ENCODE measurements at places on chromosomes 1 and 21. TPM values are rescaled to one million over a fixed set of nuclear protein-coding genes. Genes with fewer than 3 reads are reported as not detected.

TLR5 gene
- polyA plus RNA-seq = not detected

MARK1 gene
- not detected for polyA plus RNA-seq

KIRREL1 gene
- polyA plus RNA-seq = not detected

OLIG2 gene
- polyA plus RNA-seq = not detected

OR2L3 gene
- not detected for polyA plus RNA-seq

RXFP4 gene
- not detected for polyA plus RNA-seq

LYST gene
- polyA plus RNA-seq = 57.7 TPM

SPRR2B gene
- polyA plus RNA-seq = not detected

MTFR1L gene
- 38.7 TPM for polyA plus RNA-seq

ASPM gene
- not detected for polyA plus RNA-seq

SPATC1L gene
- 13.5 TPM for polyA plus RNA-seq

SH2D5 gene
- not detected for polyA plus RNA-seq

C1orf94 gene
- not detected for polyA plus RNA-seq

DNA sequence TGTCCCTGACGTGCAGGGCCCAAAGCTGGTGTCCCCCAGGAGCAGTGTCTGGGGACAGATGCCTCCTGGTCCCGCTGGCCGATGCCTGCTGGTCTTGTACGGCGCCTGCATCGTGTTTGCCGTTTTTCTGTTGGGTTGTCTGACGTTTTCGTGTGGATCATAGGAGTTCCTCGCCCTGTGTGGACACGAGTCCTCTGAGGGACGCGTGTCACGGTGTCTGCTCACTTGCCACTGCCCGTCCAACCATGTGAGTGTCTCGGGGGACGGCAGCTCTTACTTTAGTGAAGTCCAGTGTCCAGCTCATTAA, 7.4 kb downstream of the MIB2 start:
- no peak for DNase-seq

- no peak for DNase-seq
Observed at GRCh38 chr21:44992608-44993031, 52.8 kb downstream of the SLX9 start.

- DNase-seq = no peak
Observed at GRCh38 chr21:45421846-45422775, 17.1 kb downstream of the COL18A1 start.

GRCh38 chr1:7265771-7266371, 480.6 kb downstream of the CAMTA1 start:
- no peak for DNase-seq

DNA sequence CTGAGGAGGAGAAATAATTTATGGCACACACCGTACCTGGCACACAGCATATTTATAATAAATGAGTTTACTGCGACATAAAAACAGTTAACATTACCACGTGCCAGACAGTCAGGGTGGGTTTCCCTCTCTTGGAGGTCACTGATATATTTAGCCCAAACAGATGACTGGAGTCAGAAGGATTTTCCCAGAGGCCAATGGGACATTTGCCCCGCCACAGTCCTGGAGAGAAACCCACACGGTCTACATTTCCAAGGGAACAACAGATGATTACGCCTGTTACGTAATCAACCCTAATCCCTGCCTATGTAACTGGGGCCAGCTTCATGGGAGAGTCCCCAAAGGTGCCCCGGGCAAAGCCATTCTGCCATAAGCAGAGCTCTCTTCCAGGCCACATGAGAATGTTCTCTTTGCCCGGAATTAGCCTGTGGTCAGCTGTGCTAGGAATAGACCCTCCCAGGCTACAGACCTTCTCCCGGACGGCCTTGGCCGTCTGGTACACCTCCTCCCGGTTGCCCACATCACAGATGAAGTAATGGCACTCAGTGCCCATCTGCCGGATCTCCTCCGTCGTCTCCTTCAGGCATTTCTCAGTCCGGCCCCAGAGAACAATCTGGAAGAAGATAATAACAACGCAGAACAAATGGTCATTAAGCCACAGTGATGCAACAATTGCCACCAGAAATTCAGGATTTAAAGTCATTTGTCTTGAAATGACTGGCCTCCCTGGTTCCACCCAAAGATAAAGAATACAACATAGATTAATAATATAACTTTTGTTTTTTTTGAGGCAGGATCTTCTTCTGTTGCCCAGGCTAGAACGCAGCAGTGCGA, 37.7 kb downstream of the DHRS3 start:
- no peak for DNase-seq

GRCh38 chr1:85135392-85135798, 65.4 kb downstream of the SYDE2 start:
- DNase-seq = no peak

GRCh38 chr1:223652436-223652941, 13.0 kb downstream of the CAPN8 start:
- no peak for DNase-seq

DNA sequence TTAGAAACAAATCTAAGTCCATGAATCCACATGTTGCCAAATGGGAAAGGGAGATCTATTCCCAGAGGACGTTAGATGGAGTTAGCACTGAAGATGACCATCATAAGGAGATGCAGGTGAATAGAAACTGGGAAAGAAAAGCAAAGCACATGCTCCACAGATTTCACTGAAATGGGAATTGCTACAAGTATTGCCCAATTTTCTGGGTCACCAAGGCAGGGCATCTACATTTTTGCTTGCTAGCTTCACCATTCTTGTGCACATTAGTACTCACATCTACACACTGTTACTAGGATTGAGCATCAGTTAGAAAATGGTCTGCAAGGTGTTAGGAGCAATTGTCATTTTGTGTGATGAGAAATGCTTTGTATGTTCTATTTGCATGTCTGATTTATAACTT, 99.1 kb downstream of the JAK1 start:
- DNase-seq = no peak

- no peak for DNase-seq
Observed at GRCh38 chr1:162391790-162392563, 10.4 kb downstream of the C1orf226 start.

GRCh38 chr1:161175771-161176453, 1.4 kb downstream of the B4GALT3 start:
- no peak for DNase-seq

DNA sequence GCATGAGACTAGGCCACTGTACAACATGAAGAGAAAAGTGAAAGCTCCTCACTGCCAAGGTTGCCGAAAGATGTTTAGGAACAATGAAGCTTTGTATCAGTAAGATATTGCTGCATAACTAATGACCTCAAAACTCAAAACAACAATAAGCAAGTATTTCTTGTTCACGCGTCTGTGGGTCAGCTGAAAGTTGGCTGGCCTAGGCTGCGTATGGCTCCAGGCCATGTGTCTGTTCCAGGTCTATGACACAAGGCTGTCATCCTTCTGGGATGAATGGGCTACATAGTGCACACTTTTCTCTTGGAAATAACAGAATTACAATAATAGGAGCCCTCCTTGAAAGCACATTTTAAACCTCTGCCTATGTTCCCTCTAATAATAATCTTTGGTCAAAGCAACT, 515.9 kb downstream of the PLPP3 start:
- no peak for DNase-seq

- DNase-seq = no peak
Observed at GRCh38 chr1:51355382-51355781, 25.0 kb upstream of the TTC39A start.

- DNase-seq = no peak
Observed at GRCh38 chr1:2299131-2299627, 71.1 kb downstream of the SKI start.

DNA sequence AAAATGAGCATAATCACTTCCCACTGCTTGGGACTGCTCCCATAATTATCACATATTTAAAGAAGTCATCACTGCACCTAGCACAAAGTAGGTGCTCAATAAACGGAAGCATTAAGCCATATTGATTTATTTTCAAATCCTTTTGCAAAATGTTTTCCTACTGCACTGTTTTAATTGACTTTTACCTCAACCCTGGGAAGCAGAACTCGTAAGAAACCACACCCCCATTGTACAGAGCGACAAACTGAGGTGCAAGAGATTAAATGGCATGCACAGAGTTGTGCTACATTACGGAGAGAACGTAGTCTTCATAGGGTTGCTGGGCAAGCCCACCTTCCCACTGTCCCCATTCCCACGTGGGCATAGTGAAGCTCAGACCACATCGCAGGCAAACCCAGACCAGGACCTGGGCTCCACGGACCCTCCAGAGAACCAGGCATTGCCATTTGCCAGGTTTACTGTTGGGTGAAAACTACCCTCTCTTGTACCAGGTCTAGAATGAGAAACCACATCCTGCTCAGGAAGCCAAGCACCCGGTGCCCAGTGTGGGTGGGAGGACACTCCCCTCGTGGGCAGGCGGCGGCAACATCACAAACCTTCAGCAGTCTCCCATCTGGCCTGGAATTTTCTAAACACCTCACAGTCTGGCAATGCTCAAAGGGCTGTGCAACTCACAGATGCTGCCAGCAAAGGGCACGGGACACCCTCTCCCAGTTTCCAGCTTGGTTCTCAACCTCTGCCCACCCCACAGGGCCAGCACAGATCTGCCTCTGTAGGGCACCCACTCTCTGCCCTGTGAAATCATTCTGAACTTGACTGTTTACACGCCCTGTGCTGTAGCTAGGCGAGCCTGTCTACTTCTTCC, 8.2 kb downstream of the IFFO2 start:
- DNase-seq = peak; percentile 58

GRCh38 chr1:116682641-116683221, 15.2 kb upstream of the IGSF3 start:
- DNase-seq = no peak

- no peak for DNase-seq
Observed at GRCh38 chr1:172540635-172541034, 7.7 kb downstream of the SUCO start.

DNA sequence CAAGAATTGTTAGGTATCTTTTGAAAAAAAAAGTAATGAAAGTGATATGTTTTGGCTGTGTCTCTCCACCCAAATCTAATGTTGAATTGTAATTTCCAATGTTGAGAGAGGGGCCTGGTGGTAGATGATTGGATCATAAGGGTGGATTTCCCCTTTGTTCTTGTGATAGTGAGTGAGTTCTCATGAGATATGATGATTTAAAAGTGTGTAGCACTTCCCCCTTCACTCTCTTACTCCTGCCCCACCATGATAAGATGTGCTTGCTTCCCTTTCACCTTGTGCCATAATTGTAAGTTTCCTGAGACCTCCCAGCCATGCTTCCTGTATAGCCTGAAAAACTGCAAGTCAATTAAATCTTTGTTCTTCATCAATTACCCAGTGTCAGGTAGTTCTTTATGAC, 70.7 kb downstream of the XCL2 start:
- DNase-seq = no peak

Data from naive B cell (primary cell).